ENCODE measurements at places on chromosomes 12 and 14.

- no peak for DNase-seq
Measured at GRCh38 chr12:32400866-32401265, 1.5 kb downstream of the FGD4 start.

DNA sequence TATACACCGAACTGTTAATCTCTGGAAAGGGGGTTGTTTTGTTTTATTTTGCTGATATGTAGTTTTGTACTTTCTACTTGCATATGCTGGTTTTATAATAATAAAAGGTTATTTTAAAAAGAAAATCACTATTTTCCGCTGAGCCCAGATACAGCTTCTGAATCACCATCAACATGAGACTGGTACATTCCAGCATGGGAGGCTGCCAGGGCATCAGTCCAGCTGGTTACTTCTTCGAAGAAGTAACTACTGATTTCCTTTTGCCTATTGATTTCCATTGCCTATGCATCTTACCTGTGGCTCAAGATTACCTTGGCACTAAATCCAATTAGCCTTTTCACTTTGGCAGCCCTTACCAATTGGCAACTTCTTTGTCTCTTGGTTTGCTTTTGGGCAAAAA lies 11.7 kb upstream of the OSBPL8 start:
- no peak for DNase-seq

DNA sequence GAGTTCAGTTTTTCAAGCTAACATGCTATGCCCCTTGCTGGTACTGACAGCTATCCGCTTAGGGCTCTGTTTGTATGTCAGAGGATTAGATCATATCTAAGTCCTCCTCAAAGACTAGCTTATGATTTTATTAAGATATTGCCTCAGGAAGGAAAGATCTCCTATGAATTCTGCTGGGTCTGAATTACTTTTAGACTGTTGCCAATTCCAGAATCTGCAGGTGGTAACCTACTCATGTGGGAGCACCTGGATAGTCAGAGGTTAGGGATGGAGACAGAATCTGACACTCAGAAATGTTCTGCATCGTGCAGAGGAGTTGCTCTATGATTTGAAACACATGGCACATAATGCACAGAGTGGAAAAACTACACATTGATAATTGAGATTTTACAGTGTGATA lies 843.4 kb downstream of the SLC6A15 start:
- no peak for DNase-seq

GRCh38 chr12:99138393-99138792 lies 493.3 kb downstream of the APAF1 start:
- no peak for DNase-seq

DNA sequence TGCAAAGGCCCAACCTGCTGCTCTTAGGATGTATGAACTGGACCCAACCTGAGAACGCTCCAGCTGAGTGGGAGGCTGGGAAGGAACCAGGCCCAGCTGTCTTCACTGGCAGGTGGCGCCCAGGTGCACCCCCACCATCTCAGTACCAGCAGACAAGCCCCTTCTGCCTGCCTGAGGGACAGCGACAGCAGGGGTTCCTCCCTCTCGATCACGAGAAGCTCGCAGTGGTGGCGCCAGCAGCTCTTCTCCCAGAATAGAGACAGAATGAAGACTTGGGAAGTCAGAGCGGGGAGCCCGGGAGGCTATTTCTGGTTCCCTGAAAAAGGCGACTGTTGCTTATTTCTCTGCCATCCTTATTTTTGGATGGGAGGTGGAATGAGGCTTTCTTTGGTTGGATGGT lies 46.5 kb downstream of the CHGA start:
- DNase-seq: no peak

GRCh38 chr14:65229748-65230728 lies 127.7 kb upstream of the MAX start:
- peak; percentile 36 for DNase-seq

Data from activated CD4-positive, alpha-beta T cell treated with anti-CD3 and anti-CD28 coated beads, Interleukin-2, amount 50 U/mL, for 16 hours (primary cell).